CD4-positive, alpha-beta T cell treated with Interleukin-2 at 100 ng/mL for 4 hours (primary cell): ENCODE measurements at places on chromosomes 5 and 9.
A peak's percentile ranks its signal among the peaks of the same experiment; 100 is the strongest.

- DNase-seq, result no peak
These were observed 291.2 kb downstream of the ARHGAP26 start for GRCh38 chr5:143061161-143061945.

GRCh38 chr9:133406480-133407307 is 11.1 kb downstream of the REXO4 start:
- peak; percentile 84 for DNase-seq

DNA sequence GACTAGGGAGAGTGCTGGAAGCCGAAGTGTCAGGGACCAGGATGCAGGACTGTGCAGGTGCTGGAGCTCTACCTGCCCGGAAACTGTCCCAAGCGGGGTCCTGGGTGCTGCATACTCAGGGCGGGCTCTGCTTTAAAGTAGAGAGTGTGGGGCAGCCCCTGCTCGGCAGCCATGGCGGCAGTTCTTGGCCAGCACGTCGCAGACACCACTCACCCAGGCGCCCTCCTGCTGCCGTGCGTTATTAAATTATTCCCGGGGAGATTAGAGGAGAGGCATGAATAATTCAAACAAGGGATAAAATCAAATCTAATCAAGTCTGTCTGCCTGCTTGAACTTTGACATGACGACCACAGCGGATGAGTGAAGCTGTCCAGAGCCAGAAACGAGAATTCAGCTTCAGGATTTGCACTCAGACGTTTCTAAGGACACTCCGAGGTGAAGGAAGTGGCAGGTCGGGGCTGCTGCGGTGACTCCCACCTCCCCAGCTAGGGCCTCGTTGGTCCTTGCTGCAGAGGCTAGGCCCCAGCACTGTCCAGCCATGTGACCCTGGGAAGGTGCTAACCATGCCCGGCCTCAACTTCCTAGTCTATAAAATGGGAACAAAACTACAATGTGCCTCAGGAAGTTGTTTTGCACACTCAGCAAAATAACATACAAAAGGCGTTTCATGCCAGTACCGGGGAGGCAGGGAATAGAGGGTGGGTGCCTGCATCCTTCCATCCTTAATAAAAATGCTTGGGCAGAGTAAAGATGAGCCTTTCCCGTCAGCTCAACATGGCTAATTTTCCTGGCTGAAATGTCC is 91.3 kb upstream of the ADAMTS2 start:
- DNase-seq, result no peak

- DNase-seq, result no peak
These were observed 55.7 kb downstream of the SUSD1 start for GRCh38 chr9:112119225-112120029.

GRCh38 chr5:90932052-90932699 is 373.6 kb downstream of the ADGRV1 start:
- peak; percentile 50 for DNase-seq

- DNase-seq, result no peak
These were observed 24.8 kb downstream of the GPR107 start for GRCh38 chr9:130078547-130078946.

- DNase-seq, result no peak
These were observed 94.6 kb upstream of the TXNDC8 start for GRCh38 chr9:110432253-110432652.

GRCh38 chr9:100401042-100401441 is 25.9 kb upstream of the MSANTD3 start:
- no peak for DNase-seq

DNA sequence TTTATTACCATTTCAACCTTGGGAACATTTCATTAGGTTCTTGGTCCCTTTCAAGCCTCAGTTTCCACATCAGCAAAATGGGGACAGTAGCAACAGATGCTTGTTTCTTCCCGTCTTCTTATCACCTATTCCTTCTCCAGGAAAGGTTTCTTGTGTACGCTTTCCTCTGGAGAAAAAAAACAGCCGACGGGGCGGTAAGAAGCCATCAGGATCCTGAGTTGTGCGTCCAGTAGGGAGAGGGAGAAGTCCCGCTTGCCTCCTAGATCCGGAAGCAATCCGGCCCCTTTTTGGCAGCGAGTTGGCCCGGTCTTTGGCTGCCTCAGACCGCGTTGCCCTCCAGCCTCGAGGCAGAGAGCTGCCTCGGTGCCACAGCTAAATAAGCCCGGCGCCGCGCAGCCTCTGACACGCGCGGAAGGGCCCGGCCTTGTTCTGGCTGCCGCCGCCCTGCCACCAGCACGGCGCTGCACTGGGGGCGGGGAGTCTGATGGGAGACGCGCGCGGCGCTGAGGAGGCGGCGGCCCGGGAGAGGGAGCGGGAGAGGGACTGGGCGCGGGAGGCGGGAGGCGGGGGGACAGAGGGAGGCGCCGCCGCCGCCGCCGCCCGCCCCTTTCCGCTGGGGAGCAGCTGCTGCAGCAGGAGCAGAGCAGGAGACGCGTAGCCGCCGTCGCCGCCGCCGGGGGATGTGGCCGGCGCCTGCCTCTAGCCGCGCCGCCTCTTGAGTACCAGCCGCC is at the start of gene SLC44A1:
TSS of gene SLC44A1 (plus strand) at position 649 of the 731 bp plus-strand sequence. CDS start 218 bp downstream, outside the sequence.
- peak; percentile 94 for DNase-seq

GRCh38 chr9:135216791-135217441 is 129.4 kb downstream of the OLFM1 start:
- DNase-seq, result no peak

DNA sequence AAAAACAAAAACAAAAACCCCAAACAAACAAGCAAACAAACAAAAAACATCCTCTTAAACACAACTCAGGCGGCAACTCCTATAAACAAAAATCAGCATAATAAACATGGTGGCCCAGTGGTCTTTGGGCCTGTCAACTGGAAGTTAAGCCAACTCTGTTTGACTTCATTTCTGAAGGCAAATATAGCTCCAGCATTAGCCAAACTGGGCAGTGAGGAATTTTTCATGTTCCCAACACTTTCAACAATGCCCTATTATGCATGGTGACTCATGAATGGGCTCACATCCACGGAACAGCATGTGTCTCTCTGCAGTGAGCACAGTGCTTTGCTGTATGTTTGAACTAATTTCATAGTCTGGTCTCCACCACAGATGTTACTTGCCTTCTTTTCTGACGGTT is 143.9 kb upstream of the STC2 start:
- no peak for DNase-seq

DNA sequence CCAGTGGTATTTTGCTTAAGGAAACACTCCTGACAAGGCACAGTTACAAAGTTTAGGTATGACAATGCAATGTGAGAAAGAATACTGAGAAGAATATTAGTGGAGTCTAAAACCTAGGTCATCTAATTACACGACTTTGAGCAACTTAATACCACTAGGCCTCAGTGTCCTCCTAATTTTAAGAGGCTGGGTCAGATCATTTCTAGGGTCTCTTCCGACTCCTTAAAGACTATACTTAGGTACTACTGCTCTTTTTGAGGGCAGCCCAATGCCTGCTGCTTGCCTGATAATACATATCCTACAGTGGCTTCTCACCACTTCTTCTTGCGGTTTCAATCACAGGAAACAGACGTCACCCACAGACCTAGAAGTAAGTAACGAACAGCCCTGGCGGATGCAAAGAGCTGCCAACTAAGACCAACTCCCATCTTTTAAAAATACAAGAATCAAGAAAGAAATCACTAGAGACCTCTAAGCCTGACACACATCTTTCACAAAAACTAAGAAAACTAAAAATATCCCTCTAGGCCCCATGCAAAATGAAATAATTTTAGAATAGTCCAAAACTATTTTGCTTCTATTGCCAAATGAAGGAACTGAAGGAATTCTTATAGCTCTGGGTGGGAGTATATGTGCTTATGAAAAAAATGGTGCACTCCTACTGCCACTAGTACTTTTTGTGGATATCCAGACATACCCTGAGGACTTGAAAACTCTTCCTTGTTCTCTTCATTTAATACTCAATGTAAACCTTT is 13.1 kb downstream of the DIAPH1 start:
- peak; percentile 88 for DNase-seq

- no peak for DNase-seq
These were observed 526.4 kb downstream of the NR2F1-AS1 start for GRCh38 chr5:93054424-93055163.

DNA sequence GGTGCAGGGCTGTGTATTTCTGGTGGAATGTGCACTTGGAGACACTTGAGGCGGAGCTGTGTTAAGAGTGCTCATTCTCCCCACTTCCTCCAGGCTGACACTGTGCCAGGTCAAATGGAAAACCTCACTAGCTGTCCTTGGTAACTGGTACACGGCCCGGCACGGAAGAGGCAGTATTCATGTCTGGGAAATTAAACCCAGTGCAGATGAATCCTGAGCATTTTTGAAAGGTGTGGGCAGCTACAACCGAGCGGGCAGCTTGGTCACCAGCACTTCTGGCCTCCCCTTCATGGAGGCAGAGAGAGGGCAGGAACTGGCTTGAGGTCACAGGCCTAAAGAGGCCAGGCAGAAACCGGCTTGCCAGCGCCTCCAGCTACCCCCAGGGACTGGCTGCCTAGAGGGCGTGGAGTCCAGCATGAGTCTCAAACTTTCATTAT is 1.6 kb downstream of the CLPTM1L start:
- no peak for DNase-seq

DNA sequence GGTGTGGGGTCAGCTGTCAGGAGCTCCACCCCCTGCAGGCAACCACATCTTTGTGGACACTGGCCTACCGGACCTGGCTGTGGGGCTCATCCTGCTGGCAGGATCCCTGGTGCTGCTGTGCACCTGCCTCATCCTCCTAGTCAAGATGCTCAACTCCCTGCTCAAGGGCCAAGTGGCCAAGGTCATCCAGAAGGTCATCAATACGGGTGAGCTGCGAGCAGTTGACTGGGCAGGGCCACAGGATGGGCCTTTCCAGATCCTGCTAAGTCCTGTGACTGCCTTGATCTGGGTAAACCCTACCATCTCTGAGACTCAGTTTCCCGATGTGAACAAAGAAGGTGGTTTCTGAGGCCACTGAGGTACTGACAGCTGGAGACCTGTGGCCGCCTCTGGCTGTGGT is 6.5 kb downstream of the PFN3 start:
- no peak for DNase-seq

GRCh38 chr9:133848471-133849109 is 110.4 kb upstream of the SARDH start:
- DNase-seq, result no peak

GRCh38 chr9:127929625-127929979 is 975 bp downstream of the PIP5KL1 start:
- no peak for DNase-seq

- peak; percentile 3 for DNase-seq
These were observed 52.4 kb downstream of the CDC14B start for GRCh38 chr9:96567203-96567700.

DNA sequence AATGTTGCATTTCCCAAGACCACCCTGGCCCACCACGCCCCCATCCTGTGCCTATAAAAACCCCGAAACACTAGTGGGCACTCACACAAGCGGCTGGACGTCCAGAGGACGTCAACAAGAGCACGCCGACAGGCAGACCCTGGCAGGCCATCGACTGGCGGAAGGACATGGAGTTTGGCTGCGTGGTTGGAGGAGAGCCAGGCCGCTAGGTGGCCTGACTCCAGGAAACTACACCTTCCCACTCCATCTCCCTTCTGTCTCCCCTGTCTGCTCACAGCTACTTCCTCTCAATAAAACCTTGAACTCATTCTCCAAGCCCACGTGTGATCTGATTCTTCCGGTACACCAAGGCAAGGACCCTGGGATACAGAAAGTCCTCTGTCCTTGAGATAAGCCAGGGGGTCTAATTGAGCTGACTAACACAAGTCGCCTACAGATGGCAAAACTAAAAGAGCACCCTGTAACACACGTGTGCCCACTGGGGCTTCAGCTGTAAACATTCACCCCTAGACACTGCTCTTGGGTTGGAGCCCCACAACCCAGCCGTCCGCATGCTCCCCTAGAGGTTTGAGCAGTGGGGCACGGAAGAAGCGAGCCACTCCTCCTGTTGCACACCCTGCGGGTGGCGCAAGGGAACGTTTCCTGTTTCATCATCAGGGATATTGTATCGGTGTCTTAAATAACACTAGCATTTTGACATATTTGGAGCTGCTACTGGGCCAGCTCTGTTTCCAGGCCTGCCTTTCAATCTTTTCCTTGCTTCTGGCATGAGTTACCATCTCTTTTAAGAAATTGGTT is 54.5 kb upstream of the TAF11L2 start:
- no peak for DNase-seq

- peak; percentile 83 for DNase-seq
These were observed 2.5 kb upstream of the SEC16A start for GRCh38 chr9:136485049-136486045.

- DNase-seq, result no peak
These were observed 167.5 kb downstream of the HACD4 start for GRCh38 chr9:20863945-20864344.

DNA sequence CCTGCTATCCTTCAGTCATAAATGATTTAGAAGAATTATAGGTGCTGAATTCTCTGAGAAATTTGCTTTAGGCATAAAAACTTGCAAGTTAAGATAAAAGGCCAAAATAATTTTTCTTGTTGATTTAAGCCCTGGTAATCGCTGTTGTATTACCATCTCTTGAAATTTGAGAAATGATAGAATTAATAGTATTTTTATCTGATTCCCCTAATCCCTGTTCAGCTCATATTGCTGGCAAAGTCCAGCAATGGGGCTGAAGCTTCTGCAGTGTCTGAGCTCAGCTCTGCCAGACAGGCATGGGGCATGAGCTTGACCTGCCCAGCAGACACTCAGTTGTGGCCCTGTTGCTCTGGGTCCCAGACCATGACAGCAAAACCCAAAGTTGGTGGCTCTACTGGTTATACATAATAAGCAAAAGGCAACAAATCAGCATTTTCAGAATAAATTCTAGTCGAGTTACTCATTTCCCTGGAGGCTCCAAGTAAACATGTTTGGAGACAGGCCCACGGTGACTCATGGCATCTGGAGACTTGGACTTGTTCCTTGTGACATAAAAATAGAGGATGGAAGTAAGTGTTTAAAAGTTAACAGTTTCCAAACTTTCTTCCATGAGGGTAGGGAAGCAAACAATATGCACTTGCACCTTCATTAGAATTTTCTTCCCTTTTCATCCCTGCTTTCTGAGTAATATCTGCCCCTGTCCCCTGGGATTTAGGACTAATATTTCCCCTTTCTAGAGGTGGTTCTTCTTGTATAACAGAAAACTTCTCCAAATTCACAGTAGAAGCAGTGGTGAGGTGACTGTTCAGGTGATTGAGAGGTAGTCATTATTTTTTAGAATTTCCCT is 60.2 kb upstream of the SLC2A8 start:
- no peak for DNase-seq

DNA sequence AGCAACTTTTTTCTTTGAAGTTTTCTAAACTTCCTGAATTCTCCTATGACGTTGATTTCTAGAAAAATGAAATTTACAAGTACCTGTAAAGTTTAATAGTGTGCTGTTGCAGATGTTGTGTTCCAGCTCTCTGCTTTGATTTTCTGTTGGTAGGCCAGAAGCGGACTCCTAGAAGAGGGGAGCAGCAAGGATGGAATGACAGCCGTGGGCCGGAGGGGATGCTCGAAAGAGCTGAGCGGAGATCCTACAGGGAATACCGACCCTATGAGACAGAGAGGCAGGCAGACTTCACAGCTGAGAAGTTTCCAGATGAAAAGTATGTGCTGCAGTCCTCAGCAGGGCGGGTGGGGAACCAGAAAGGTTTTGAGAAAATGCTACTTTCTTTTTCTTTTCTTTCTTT is 8.3 kb downstream of the HABP4 start:
- DNase-seq, result no peak

DNA sequence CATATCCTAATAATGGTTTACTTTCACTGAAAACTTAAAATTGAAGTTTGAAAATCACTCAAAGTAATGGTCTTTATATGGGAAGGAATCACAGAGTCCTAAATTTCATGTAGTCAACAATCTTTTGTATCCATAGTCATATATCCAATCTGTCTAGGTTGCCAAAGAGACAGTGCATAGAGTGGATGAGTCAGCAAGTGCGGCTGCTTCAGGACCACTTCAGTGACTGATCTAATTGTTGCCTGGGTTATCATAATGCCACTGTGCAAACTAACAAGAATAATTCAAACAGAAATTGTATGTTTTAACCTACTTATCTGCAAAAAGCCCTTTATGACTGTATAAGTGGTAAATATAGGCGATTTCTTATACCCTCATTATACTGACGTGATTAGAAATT is 211.3 kb upstream of the PRR16 start:
- no peak for DNase-seq
